Fibroblast of pulmonary artery (primary cell): ENCODE measurements at places on chromosomes 13 and 19.
A peak's percentile ranks its signal among the peaks of the same experiment; 100 is the strongest.

- DNase-seq: no peak
Measured at GRCh38 chr19:7863971-7864689, 10.1 kb downstream of the PRR36 start.

DNA sequence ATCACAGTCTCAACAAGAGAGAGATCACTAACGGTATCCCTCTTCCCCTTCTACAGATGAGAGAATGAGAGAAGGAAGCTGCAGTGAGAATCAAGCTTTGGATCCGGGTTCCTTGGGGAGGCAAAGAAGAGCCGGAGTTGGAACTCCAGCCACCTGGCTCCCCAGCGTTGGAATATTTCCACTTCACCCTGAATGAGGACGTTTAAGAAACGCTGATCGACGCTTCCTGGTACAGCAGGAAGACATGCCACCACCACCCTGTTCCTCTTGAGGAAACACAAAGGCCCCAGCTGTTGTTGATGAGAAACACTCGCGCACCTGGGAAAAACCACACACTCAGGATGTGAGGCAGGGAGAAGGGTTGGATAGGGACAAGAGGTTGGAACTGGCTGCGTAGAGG lies 11.3 kb upstream of the CACNG8 start:
- no peak for DNase-seq

DNA sequence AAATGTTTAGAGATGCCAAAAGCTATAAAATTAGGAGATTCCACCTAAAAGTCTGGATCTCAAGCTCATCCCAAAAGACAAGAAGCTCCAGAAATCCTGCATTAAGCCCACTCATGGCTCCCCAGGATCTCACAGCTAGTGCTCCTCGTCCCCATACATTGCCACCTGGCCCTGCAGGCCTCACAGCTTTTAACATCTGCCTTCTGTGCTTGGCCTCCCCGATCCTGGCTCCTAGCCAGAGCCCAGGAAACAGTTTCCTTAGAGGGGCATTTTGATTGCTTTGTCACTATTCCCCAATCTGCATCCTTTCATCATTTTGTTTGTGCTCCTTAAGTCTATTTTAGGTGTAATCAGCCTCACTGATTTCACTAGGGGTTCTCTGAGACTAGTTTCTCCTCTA lies 14.5 kb upstream of the DCT start:
- no peak for DNase-seq

GRCh38 chr19:16889366-16889882 lies 625 bp downstream of the F2RL3 start:
- no peak for DNase-seq

DNA sequence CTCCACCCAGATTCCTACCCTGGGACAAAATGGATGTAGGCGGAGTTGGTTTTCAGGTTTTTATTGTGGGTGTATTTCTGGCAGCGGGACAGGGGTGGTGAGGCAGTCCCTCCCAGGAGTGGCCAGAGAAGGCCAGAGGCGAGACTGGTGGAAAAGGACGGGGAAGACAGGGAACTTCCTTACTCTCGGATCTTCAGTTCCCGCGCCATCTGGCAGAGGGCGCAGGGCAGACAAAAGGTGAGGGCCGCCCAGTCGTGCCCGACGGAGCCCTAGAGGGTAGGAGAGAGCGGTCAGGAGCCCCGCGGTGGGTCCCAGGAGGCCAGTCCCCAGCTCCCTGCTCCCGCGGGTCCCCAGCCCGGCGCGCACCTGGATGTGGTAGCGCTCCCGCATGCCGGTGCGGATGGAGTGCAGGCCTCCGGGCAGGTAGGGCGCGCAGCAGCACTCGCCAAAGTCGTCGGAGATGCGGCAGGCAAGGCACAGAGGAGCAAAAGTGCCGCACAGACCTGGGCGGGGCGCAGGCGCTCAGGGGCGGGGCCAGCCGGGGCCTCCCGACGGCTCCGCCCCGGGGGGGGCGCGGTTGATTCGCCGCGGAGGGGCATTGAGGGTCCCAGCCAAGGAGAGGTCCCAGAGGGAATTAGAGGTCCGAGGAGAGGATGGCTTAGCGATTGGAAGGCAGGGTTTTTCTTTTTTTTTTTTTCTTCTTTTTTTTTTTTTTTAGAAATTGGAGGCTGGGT lies 3.0 kb downstream of the CNFN start:
- DNase-seq: peak; percentile 47

GRCh38 chr13:36026531-36026930 lies 104.7 kb downstream of the DCLK1 start:
- peak; percentile 50 for DNase-seq

DNA sequence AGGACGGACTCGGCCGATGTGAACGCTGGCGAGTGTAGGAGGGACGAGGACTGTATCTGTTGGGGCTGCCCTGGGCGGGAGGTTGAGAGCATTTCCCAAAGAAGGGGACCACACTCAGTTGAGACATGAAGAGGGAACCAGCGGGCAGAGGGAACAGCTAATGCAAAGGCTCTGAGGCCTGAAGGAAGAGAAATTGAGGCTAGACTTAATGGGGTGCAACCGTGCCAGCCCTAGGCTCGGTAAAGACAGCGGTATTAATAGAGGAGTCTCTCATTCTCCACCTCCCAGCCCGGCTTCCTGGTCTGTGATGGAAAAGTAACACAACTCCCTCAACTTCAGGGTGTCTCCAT lies 1.1 kb downstream of the MPV17L2 start:
- no peak for DNase-seq

DNA sequence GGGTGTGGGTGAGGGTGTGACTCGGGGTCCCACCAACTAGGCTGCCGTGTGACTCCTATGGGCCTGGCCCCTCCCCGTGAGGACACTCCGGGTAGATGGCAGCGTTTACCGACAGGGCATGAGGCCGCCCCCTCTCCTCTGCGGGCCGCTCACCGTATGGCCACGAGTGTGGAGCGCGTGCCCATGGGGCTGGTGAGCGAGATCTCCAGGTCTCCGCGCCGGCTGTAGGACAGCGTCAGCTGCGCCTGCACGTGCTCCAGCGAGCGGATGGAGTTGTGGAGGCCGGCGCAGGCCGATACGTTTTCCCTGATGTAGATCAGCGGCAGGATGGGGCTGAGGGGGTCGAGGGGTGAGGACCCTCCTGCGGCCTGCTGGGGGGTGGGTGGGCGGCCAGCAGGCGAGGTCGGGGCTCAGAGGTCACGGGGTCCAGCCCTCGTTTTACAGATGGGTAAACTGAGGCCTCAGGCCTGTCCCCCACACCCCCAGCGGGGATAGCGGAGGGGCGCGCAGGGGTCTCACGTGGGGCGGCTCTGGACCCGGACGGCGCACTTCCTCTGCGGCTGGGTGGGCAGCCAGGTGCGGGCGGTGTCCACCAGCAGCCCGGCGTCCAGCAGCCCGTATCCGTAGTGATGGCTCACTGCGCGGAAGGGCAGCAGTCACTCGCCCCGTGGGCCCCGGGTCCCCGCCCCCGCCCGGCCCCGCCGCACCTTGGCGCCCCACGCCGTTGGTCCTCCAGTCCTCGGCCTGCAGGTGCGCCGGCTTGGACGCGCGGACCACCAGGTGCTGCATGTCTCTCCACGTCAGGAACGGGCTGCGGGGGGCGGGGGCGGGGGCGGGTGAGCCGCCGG lies 4.3 kb upstream of the C19orf25 start:
- no peak for DNase-seq

DNA sequence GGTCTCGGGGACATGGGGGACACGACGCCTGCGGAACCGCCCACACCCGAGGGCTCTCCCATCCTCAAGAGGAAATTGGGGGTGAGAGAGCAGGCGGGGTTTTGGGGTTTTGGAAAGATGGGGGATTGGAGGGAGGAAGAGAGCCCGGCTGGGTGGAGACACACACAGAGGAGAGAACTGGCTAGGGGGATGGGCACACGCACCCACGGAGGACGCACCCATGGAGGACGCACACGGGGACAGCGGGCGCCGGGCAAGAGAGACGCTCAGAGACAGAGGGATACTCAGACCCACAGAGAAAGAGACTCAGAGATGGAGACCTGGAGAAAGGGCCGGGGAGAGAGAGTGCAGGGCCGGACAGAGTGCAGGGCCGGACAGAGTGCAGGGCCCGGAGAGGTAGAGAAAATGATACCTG lies 52.1 kb downstream of the MAP4K1 start:
- no peak for DNase-seq

DNA sequence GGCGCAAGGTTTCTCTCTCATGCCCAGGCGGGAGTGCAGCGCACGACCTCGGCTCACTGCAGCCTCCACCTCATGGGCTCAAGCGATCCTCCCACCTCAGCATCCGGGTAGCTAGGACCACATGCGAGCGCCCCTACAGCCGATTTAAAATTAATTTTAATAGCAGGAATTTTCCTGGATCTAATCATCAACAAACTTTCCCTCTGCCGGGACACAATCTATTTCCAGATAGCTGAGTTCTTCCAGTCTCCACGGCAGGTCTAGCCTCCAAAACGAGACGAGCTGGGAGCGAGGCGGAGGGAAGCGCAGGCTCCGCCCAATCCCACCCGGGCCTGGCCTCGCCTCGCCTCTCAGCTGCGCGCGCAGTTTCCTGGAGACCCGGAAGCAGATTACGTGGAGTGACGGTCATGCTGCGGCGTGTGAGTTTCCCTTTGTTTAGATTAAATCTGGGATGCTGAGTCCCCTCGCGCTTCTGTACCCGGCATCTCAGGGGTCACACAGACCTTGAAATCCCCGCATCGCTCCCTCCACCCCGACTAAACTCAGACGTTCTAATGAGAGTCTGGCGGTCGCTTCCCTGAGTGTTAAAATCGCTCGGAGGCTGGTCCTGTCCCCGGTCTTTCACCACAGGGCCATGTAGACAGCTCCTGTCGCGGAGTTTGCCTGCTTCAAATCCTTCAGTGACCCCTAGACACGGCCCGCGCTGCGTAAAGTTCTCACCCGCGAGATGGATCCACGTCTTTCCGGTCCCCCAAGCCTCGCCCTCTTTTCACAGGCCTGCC lies at the start of gene ZNF880:
TSS of gene ZNF880 (plus strand) at position 365 of the 782 bp plus-strand sequence. CDS start at position 408, 43 bp downstream.
- peak; percentile 94 for DNase-seq

GRCh38 chr13:57018915-57019314 lies 121.8 kb upstream of the PRR20A start:
- DNase-seq: no peak

DNA sequence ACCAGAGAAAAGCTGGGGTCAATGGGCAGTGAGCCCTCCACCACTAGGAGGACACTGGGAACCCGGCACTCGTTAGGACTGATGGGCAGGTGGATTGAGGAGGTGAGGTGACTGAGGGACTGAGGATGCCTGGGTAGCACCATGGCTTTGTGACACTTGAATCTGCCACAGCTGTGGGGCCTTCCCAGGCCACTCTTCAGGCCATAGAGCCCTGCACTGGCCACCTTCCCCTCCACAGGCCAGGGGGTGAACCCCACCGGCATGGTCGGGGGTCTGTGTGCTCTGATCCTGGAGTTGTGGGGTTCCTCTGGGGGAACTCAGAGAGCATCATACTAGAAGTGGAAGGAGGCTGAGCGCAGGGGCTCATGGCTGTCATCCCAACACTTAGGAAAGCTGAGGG lies 423.5 kb downstream of the ZNF536 start:
- no peak for DNase-seq

DNA sequence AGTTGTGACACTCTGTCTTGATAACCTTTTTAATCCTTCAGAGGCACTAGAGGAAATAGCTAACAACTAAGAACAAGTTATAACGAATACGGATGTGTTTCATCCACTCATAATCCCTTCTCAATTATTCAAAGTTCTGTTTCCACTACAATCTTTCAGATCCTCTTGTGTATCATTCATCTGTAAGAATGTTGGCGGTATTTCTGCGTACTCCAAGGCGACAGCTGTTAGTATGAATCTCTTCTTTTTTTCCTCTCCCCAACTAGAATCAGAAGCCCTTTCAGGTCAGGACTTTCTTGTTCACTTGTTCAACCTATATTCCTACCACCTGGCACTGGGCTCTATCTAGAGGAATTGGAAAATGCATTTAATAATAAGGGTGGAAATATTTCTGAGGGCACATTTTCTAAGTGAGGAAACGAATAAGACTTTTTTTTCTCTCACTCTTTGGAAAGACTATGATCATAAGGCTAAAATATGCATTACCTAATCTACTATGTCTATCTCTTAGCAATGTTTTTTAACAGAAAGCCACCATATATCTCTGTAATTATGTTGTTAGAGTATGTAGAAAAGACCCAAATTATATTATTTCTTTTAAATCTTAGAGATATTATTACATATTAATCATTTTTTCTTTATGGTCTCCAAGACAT lies 492.9 kb downstream of the PCDH20 start:
- DNase-seq: no peak

DNA sequence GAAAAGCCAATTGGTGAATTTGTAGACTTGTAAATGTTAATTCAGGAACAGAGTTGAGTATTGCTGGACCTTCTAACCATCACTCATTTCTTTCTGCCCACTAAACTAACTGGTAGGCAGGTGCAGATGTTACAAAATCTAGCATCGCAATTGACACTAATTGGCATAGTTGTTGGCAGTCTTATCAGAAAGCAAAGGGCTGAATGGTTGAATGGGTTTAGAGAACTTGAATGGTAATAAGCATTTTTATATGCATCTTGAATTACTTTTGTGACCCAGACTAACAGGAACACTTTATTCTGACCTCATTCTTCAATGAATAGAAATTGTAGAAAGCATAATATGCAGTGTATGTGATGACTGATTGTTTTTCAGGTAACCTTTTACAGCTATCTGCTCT lies 189.1 kb downstream of the GGACT start:
- DNase-seq: no peak
